Kidney epithelial cell (primary cell): ENCODE measurements at places on chromosomes 1 and 21. TPM values are rescaled to one million over a fixed set of nuclear protein-coding genes. Genes with fewer than 3 reads are reported as not detected.

The LCE3E gene
- total RNA-seq, result not detected in 2 replicates

DNA sequence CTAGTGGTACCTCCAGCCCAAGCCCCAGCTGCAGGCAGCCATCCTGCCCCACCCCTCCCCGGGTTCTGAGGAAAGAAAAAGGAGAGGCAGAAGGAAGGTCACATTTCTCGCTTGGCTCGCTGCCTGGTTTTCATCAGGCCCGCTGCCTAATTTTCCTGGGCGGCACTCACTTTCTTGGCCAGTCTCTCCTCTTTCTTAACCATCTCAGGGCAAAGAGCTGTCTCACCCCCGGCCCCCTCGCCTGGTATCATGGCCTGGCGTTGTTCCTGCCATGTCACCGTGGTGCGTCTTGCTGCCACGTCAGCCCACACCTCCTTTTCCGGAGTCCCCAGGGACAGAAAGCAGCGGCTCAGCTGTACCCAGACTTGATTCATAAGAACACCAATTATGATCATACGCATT is 26.6 kb upstream of the CASZ1 start:
- no peak for DNase-seq

The HENMT1 gene
- 5.1 and 6.6 TPM in 2 replicates for total RNA-seq

The DPYD gene
- total RNA-seq, result 1.4 and 1.6 TPM in 2 replicates

DNA sequence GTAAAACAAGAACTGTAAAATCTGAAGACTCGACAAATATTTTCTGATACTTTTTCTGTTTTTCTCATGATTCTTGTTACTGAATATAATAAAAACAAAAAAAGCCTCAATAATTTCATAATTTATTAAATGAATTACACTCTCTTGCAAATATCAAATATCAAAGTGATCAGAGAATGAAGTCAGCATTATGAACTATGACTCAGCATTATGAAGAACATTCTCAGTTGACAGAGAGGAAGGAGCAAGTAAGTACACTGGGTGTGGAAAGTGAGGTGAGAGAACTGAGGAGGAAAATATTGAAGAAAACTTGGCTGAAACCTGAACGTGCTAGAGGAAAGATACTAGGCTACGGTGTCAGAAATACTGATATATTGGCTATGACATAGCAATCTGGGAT is 529.5 kb downstream of the KCNT2 start:
- no peak for DNase-seq
